Large intestine (tissue), 12 donors: ENCODE measurements at places on chromosomes 7 and 10. TPM values are rescaled to one million over a fixed set of nuclear protein-coding genes. Genes with fewer than 3 reads are reported as not detected.

- DNase-seq: peak; percentile 31
Measured at GRCh38 chr10:15385552-15386455, 14.7 kb upstream of the FAM171A1 start.

- peak; percentile 11 for DNase-seq
Measured at GRCh38 chr7:139973101-139974050, 89.4 kb downstream of the PARP12 start.

DNA sequence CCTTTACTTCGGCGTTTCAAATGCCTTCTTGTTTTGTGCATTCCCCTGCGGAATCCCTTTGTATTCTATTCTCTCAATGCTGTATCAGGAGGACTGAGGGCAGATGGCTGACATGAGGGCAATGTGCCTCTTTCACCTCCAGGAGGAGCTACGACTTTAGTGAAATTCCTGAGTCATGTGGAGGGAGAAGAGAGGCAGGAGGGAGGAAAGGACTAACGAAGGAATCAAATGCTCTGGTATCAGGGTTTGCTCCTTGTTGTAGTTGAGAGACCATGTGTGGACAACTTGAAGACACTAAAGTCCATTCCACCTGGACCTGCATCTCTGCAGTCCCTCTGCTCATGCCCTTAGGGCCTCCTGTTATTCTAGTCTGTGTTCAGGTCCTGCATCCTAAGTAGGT lies 40.2 kb upstream of the PRSS58 start:
- no peak for DNase-seq

DNA sequence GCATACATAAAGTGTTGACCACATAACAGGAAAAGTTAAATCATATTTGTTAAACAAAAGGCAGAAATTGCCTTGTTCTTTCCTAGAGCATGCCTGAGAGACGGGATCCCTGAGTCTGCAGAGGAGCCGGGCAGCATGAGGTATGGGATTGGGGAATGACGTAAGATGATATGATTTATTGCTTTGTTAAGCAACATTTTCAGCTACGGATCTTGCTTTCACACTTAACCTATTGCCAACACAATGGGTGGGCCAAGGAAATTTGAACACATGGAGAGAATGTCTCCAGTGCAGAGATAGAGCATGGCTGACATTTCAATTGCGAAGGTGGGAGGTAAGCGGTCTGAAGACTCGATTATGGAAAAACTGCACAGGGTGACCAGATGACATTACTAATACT lies 76.7 kb downstream of the EMX2 start:
- no peak for DNase-seq

Gene DNAJC1
- polyA plus RNA-seq: 25.2 TPM

Gene SMURF1
- 14.5 TPM for polyA plus RNA-seq

DNA sequence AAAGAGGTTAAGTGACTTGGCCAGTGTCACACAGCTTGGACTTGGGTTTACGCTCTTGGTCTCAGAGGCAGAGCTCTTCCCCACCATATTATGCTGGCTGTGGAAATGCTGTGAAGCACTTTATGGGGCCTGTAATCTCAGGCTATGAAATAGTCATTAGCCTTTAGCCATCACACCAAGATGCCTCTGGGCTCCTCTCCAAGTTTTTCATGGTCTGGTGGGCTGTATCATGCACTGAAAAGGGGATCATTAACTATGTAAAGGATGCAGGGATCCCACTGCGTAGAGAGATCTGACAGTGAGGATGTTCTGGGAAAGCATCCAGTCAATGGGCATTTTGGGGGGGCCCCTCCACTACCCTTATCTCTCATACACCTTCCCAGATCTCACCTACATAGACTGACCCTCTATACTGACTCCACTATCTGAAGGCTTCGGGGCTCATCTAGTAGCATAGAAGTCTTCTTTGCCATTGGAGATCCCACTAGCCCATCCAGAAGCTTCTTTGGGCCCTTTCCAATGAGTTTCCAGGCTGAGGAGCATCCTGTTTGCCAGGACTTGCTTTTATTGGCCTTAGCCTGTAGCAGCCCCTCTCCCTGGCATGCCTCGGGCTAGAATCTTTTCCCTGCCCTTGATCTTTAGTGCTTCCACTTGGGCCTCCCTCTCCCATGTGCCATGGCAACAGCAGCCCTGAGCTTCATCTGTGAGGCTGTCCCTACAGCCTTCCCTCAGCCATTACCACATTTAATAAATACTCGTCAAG lies 19.6 kb downstream of the FRMPD2 start:
- no peak for DNase-seq

- DNase-seq: no peak
Measured at GRCh38 chr7:128121711-128122530, 90.7 kb upstream of the LRRC4 start.

DNA sequence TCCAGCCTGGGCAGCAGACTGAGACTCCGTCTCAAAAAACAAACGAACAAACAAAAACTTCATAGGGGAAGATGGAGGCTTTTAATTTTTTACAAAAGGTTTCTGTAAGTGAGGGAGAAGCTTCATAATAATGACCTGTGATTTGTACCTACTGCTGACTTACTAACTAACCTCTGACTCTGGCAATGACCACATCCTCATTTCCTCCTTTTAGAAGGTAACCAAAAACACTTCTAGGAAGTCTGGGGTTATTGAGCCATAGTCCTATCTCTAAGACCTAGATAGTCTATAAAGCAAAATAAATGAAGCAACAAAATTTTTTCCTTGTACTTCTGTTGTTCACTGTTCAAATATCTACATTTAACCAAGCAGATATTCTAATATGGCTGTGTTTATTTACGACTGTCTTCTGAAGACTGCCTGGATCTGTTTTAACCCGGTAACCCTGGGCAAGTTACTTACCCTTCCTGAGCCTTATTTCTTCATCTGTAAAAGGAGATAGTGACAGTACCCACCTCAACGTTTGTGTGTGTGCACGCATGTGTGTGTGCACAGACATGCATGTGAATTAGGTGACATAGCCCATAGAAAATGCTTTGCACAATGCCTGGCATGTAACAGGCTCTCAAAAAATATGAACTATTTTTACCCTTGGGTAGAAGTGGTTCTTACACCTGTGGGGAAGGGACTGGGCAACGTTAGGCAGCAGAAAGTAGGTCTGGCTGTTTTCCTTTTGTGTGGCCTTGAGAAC lies 30.8 kb upstream of the SMNDC1 start:
- no peak for DNase-seq

DNA sequence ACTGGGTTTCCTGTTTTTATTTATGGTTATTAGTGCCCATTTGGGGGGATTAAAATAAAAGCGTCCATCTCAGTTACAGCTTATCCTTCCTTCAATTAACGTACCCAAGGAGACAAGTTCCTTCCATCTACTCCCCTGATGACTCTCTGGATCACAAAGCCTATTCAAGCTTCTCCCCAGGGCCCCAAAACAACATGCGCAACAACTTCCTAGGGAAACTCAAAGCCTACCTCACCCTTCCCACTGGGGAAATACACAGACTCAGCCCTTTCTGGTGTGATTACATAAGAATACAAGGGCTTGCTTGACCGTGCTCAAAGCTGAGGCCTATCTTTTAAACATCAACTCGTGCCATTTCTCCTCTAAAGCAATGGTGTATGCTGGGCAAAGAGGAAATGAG lies 112.4 kb downstream of the CDK6 start:
- DNase-seq: peak; percentile 19

- DNase-seq: no peak
Measured at GRCh38 chr7:46237466-46237865, 316.4 kb upstream of the IGFBP3 start.

Gene GDF2
- polyA plus RNA-seq: not detected

- DNase-seq: peak; percentile 27
Measured at GRCh38 chr10:114402871-114403540, 1.3 kb downstream of the AFAP1L2 start.

Gene RAB19
- 1.2 TPM for polyA plus RNA-seq

- DNase-seq: no peak
Measured at GRCh38 chr10:119031496-119032059, 2.1 kb downstream of the NANOS1 start.

GRCh38 chr10:30637881-30638467 lies 8.4 kb upstream of the LYZL2 start:
- DNase-seq: no peak

DNA sequence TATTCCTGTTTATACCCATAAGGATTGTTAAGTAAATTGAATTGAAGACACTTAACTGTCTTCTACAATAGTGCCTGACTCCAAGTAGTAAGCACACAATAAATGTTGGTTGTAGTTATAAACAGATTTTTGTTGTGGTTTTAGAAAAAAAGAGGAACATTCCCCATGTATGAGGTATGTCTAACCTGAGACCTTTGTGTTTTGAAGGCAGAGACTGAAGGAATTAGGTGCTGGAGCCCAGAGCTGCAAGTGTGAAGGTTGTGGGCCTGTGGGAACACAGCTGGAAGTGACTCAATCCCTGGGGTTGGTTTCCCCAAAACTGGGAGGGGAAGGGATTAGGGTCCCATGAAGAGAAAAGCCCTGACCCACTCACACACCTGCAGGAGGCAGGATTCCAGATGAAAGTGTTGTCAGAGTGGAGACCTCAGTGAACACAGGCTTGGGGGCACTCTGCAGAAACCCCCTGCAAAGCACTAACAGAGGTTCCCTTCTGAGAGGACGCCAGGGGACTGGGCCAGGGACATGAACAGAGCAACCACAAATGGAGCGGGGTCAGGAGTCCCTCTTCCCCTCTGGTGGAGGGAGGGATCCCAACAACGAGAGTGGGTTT lies 265.1 kb upstream of the KLF14 start:
- no peak for DNase-seq

Gene SYT15
- polyA plus RNA-seq: 2.5 TPM

- DNase-seq: no peak
Measured at GRCh38 chr10:116723428-116724281, 18.7 kb downstream of the HSPA12A start.

Gene NME8
- 0.04 TPM for polyA plus RNA-seq

Gene PTN
- 98.3 TPM for polyA plus RNA-seq

- no peak for DNase-seq
Measured at GRCh38 chr7:95845007-95845406, 72.7 kb downstream of the DYNC1I1 start.
